D341Med (cell line): ENCODE measurements at places on chromosomes 2 and 18.

GRCh38 chr2:46747297-46747818 lies 168.2 kb downstream of the MCFD2 start:
- no peak for DNase-seq

GRCh38 chr2:182597570-182598295 lies 118.3 kb upstream of the DNAJC10 start:
- DNase-seq: no peak

- DNase-seq: no peak
Measured at GRCh38 chr2:11703700-11704099, 33.7 kb upstream of the NTSR2 start.

GRCh38 chr18:64202210-64202836 lies 53.4 kb upstream of the LINC00305 start:
- no peak for DNase-seq

GRCh38 chr18:70256184-70256583 lies 32.7 kb upstream of the SOCS6 start:
- no peak for DNase-seq

DNA sequence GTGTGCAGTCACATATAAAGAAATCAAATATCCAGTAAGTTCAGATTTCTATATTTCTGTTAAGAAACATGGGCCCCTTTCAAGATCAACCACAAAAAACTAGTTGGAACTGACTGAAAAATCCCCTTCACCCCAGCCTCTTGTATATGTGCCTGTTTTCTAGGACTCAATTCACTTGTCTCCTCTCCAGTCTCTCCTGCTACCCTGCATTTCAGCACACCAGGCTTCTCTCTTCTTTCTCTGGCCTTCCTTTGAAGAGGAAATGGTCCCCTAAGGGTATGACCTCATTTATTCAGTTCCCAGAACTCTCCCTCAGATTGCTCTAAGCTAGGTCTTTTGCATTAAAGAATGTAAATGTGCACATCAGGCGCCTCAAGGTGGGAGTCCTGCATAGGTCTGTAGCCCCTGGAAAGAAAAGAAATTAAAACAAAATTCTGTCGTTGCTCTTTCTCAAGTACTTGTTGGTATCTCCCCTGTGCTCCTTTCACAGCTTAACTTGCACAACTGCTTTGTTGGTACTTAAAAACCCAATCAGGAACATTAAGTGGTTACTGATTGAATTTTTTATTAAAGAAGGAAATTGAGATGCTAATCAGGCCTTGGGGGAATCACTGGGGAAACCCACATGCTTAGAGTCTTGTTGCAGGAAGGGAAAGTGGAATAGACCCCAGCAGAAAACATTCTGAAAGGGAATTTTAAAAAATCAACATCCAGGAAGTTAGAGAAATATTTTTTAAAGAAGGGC lies 278.4 kb downstream of the AGPS start:
- no peak for DNase-seq

DNA sequence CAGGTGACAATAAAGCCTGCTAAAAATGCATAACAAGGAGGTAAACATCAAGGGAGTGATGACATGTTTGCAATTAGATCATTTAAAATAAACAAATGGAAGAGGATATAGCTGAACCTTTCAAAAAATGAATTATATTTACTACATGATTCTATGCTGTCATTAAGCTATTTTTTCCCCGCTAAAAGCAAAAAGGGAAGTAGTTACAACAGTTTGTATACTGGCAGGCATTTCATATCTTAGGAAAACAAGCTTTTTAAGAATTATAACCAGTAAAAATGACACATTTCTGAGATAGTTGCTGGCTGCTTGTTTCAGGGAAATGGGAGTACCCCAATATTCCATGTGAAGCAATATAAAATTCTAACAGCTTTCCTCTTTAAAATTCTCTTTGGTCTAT lies 89.1 kb upstream of the ITGB6 start:
- DNase-seq: no peak

DNA sequence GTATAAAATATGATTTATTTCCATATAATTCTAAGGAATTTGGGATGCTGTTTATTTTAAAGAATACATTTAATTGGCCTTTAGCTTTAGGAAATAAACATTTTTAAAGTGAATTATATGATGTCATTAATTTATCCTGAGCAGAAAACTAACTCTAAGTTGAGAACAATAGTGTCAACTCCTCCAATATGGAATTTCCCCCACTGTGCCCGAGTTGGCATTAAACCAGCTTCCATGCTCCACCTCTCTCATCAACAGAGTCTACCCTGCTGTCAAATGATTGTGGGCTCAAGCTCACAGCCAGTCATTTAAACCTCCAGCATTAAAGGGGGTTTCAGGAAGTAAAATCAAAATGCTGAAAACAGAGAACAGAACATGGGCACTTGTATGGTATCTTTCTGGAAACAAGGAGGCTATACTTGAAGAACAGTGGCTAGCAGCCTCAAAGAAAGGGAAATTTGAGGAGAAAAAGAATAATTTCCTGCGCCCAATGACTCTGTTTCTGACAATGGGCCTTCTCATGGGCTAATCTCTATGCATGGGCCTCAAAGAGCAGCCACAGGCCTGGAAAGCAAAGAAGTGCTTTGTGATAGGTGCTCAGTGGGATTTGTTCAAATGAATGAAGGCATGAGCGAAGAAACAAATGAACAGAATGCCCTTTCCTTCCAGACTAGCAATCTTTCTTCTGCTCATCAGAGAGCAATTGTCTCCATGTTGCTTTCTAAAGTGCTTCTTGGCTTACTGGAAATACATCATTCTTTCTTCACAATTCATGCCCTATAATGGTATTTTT lies 252.8 kb downstream of the MTX2 start:
- DNase-seq: no peak

DNA sequence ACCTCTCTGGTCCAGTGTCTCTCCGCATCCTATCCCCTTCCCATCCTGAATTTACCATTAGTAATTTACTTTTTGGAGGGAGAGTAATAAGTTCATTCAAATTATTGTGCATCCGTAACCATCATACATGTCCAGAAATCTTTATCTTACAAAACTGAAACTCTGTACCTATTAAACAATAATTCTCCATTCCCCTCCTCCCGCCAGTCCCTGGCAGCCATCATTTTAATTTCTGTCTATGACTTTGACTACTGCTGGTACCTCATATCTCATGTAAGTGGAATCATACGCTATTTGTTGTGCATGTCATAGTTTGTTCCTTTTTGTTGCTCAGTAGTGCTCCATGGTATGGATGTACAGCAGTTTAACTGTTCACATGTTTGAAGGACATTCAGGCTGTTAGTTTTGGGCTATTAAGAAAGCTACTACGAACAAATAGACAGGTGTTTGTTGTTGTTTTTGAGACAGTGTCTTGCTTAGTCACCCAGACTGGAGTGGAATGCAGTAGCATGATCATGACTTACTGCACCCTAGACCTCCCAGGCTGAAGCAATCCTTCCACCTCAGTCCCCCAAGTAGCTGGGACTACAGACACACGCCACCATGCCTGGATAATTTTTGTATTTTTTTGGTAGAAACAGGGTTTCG lies 2.0 kb downstream of the LIMS1 start:
- DNase-seq: no peak
